NCI-H510A (cell line): ENCODE measurements at places on chromosomes 12 and 14.

DNA sequence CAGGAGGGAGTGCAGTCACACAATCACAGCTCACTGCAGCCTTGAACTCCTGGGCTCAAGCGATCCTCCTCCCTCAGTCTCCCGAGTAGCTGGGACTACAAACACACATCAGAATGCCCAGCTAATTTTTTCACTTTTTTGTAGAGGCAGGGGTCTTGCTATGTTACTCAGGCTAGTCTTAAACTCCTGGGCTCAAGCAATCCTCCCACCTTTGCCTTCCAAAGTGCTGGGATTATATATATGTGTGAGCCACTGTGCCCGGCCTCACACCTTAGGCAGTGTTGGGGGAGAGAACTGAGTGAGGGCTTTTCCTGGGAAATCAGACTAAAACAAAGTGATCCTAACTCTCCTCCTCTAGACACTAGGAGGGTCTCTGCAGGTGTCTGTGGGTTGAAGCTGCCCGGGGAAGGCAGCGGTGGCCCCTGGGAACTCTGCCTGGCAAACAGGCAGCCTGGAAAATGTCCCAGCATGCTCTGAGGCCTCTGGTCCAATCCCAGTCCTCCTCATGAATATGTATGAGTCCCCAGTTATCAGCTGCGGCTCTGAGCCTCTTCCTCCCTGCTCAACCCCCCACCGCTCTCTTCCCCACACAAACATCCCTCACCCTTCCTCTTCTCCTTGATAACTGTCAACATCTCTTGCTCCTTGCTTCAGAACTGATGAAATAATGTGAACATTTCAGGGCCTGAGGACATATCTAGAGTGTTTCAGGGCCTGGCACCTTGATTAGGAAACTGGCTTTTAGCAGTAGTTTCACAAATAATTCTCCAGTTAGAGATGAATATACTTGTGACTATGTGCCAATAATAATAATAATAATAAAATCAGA lies 7.9 kb upstream of the NAA25 start:
- peak; percentile 45 for DNase-seq

- DNase-seq: no peak
Observed at GRCh38 chr14:94074534-94074933, 6.5 kb downstream of the DDX24 start.

DNA sequence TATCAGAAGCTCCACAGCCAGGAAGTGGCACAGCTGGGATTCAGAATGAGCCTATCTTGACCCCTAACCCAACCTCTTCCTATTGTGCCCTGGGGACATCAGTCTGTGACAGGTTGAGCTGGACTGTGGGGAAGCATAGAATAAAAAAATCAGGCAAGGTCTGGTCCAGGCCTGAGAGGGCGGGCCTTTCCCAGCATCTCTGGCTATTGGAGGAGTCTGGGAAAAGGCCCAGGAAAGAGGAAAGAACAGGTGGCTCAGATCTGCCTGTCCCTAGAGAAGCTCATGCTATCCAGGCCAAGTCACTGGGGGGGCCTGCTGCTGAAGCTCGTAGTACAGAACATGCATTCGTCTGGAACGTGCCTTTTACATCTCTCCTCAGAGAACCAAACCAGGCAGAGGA lies 100.5 kb downstream of the PPM1H start:
- DNase-seq: no peak

- DNase-seq: no peak
Observed at GRCh38 chr14:102363182-102363943, 622 bp downstream of the TECPR2 start.

- DNase-seq: no peak
Observed at GRCh38 chr12:98738002-98738401, 92.9 kb downstream of the APAF1 start.

DNA sequence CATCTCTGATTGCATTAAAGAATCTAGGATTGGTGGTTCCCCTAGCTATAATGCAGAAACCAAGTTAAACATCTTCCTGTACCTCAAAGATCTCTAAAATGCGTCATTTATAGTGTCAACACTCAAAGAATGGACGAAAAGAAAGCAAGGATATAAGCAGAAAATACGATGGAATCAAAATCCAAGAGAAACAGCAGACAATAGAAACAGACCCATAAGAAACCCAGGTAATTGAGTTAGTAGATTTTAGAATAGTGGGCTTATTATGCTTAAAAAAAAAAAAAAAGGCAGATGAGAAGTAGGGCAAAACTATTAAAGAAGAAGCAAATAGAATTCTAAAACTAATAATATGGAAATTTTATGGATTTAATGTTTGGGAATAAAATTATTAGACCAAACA lies 44.4 kb downstream of the USP15 start:
- DNase-seq: no peak
